ENCODE measurements at places on chromosomes 3 and 15.

DNA sequence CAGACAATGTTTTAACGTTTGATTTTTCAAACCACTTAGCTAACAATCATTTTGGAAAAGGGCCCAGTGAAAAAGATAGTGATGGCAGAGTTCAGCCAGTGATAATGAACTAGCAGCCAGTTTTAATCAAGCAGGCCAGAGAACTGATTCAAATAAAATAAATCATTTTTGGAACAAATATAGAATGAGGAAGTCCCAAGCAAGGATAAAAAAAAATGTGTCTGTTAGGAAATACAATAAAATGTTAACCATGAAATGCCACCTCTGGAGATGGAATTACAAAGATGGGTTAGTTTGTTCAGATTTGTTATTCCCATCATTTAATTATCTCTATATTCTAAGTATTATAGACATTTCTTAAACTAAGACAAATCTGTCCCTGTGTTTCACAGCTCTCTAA is 1.1 kb downstream of the HERC1 start:
- no peak for DNase-seq

DNA sequence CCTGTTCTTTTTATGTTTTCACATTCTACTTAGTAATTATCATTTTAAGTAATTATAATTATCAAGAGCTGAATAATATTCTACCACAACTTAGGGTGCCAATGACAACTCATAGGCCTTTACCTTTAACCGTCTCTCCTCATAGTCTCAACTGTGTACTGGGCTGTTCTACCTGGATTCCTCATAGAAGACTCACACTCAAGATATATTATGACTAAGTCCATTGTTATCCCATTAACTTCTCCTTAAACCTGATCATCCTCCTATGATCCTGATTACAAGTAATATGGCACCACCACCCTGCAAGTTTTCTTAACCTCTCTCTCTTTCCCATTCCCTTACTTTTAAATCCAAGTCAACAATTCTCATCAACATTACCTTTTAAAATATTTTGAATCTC is 285.9 kb upstream of the VEPH1 start:
- peak; percentile 29 for DNase-seq

- DNase-seq: peak; percentile 75
Measured at GRCh38 chr3:64399205-64399800, 174.0 kb upstream of the PRICKLE2 start.

GRCh38 chr3:177804646-177805045 is 607.4 kb upstream of the TBL1XR1 start:
- no peak for DNase-seq

- DNase-seq: no peak
Measured at GRCh38 chr15:94887391-94887790, 656.0 kb downstream of the MCTP2 start.

DNA sequence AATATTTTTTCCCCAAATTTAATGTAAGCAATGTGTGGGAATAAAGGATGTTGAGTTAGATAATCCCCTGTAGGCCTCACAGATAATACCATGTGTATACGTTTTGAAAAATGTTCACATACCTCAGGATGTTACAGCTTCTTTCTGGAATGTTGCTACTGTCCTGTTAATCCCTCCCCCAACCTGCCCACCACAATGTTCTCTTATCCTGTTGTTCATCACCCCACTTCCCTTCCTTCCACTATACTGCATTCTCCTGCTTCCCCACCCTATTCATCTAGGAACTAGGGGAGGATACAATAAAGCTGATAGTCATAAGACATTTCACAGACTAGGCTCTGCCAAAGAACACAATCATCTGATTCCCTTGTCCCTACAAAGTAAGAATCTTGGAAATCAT is 92.1 kb downstream of the IGF2BP2 start:
- peak; percentile 77 for DNase-seq

DNA sequence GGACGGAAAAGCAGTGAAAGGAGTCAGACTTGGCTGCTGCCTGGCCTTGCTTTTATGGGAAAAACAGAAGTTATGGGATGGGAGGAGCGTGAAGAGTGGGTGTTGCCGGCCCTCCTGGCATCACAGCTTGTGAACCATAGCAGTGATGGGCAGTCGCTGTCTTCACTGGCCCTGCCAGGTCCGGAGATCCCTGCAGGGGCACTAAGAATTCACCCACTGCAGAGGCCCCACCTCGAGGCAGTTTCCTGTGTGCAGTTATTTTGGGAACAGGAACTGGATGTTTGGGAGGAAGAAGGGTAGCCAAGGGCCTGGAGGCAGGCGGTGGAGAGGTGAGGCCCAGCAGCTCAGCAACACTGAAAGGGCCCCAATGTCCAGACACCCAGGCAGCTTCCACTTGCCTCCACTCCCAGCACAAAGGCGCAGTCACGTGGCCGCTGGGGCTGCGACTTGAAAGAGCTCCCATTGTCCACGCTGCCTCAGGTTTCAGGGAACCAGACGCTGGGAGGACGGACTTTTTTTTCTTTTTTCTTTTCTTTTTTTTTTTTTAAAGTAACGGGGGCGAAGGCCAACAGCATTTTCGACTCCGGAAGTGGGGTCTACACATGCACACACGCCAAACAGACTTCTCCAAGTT is 255.6 kb downstream of the ZNF621 start:
- peak; percentile 99 for DNase-seq

DNA sequence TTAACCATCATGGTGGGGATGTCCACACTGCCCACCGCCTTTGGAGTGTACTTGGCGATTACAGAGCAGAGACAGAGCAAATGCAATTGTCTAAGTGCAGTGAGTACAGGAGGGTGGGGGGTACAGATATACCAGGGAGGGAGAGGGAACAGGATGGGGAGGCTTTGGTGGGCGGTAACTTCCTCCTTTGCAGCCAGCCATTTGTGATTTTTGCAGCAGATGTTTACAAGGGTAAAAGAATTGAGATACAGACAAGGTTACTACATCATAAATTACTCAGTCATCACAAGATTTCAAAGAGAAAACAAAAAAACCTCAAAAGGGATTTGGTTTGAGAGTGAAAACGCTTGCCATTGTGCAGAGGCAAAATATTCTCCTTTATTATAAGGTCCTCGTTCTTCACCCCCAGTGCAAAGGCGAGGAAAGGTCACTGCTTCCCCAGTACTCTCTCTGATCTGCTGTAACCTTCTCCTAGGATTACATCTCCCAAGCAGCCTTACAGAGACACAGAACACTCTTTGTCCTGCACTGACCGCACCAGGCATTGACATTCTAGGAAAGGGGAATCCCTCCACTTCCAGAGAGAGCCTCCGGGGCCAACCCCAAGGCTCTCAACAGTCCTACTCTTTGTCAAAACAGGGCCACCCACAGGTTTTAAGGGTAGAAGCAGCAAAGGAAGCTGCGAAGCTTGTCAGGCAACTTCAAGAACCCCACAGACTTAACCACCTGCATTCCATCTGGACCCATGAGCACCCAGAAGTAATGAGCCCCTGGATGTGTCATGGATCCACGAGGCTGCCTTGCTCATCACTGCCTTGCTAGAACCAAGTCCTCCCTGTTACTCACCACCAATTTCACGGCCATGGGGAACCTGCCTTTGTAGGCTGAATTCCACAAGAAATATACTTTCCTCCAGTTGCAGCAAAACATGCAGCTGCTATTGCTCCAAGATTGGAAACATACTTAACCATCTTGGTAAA is 117.3 kb downstream of the ADAMTS17 start:
- DNase-seq: peak; percentile 72

DNA sequence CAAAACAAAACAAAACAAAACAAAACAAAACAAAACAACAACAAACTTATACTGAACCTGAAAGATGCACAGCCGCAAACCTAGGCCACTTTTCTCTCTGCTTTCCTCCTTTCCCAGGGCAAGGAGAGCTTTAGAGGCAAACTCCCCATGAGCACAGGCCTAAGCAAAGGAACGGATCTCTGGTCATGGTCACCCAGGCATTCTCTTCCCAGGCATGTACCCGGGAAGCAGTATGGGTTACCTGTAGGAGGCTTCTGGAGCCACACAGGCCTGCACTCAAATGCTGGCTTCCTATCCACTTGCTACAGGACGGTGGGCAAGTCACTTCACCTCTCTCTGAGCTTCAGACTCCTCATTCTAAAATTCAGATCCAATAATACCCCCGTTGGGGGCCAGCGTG is 171.8 kb downstream of the SMAD6 start:
- DNase-seq: no peak

- DNase-seq: no peak
Measured at GRCh38 chr3:45164056-45164455, 17.9 kb upstream of the CDCP1 start.

- no peak for DNase-seq
Measured at GRCh38 chr3:12445523-12446240, 38.6 kb upstream of the TSEN2 start.

GRCh38 chr15:27767918-27768640 is 331.0 kb downstream of the OCA2 start:
- DNase-seq: no peak

GRCh38 chr3:188796122-188796631 is 375.6 kb upstream of the TPRG1 start:
- peak; percentile 78 for DNase-seq

DNA sequence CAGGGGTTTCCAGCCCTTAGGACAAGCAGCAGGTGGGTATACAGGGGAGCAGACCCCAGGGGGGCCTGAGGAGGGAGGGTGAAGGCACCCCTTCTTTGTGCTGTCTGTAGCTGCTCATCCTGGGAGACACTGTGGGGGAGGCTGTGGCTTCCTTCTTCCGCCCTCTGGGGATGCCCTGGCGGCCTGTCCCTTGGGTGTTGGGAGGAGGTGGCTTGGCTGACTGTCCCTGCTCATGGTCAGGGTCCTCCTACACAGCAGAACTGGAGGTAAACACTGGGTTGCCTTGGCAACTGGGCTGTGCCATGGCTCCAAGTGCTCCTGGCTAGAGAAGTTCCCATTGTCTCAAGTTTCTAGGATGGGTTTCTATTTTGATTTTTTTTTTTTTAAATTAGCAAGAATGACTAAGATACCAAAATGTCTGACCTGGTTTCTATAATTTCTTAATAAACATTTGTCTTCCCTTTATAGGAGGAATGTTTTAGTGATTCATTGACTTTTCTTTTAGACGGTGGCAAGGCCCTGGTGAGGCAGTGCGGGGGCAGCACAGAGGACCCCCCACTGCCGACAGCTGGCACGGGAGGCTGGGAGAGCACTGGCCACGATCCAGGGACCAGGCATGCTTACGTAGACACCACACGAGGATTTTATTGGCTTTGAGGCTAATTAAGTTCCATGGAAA is 12.4 kb downstream of the KLF13 start:
- peak; percentile 99 for DNase-seq

DNA sequence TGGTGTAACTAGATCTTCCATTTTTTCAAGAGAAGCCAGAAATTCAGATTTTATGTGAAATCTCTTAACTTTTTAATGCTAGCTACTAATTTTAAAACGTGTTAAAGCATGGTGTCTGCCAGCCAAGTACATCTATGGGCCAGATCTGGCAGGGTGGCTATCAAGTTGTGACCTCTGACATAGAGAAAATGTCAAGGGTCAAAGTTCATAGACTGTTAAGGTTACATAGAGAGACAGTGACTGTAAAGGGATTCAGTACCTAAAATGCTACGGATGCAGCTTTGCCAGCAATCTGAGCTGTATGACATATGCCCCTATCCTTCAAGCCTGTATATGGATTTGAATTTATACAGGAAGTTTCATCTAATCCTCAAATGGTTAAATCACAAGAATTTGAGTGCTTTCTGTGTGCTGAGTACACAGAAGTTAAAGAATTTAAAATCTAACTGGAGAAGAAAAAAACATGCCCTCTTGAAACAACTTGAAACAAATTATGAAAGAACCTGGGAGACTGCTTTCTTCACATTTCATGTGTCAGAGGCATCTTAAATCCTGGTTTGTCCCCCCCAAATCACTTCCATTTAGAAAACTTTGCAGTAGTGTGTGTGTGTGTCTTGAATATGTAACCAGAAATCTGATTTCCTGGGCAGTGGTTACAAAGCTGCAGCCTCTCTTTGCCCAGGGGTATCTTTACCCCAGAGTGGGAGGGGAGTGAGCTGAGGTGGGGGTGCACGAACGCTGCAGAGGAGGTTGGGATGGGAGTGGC is 895 bp upstream of the ARHGAP31 start:
- DNase-seq: peak; percentile 53

DNA sequence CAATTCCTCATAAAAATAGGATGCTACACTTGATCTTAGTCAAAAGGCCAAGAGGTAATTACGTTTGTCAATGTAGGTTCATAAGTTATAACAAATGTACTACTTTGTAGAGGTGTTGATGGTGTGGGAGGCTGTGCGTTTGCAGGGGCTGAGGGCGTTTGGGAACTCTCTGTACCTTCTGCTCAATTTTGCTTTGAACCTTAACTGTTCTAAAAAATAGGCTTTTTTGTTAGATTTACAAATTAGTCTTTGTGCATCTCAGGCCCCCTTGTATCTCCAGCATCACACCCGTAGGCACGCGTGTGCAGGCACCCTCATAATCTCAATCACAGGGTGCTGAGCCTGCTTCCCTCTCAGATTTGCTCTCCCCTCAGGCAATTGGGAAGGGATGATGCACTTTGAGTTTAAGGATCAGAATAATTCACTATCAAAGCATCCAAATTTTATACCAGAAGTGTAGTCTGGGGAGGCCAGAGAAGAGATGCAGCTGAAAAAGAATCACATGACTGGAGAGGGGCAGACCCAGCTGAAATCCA is 36.1 kb upstream of the STRIT1 start:
- no peak for DNase-seq

DNA sequence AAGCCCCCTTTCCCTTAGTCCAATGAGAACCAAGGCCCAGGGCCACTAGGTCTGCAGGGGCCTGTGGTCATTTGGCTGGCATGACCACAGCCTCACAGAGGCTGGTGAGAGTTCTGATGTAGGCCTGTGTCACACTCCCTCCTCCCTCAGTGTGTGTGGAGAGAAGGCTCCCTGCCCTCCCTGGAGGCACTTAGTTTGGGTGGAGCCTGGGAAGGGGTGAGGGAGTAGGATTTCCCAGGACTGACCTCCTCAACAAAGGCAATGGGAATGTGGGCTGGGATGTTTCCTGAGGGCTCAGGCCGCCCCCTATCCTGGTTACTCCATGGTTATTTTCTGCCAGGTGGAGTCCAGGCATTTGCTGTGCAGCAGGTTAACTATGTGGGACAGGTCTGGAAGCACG is 7.6 kb downstream of the TEX264 start:
- DNase-seq: peak; percentile 10

GRCh38 chr15:52710050-52710707 is 31.0 kb upstream of the ATOSA start:
- DNase-seq: peak; percentile 51

Measured in RPMI7951 (cell line).